ENCODE measurements at places on chromosomes 6 and 20. TPM values are rescaled to one million over a fixed set of nuclear protein-coding genes. Genes with fewer than 3 reads are reported as not detected.

The LY86 gene
- 9.8 TPM for polyA plus RNA-seq

The GPR63 gene
- polyA plus RNA-seq: 0.14 TPM

The PTCHD4 gene
- 0.12 TPM for polyA plus RNA-seq

The TCFL5 gene
- 3.9 TPM for polyA plus RNA-seq

The AURKA gene
- 2.7 TPM for polyA plus RNA-seq

DNA sequence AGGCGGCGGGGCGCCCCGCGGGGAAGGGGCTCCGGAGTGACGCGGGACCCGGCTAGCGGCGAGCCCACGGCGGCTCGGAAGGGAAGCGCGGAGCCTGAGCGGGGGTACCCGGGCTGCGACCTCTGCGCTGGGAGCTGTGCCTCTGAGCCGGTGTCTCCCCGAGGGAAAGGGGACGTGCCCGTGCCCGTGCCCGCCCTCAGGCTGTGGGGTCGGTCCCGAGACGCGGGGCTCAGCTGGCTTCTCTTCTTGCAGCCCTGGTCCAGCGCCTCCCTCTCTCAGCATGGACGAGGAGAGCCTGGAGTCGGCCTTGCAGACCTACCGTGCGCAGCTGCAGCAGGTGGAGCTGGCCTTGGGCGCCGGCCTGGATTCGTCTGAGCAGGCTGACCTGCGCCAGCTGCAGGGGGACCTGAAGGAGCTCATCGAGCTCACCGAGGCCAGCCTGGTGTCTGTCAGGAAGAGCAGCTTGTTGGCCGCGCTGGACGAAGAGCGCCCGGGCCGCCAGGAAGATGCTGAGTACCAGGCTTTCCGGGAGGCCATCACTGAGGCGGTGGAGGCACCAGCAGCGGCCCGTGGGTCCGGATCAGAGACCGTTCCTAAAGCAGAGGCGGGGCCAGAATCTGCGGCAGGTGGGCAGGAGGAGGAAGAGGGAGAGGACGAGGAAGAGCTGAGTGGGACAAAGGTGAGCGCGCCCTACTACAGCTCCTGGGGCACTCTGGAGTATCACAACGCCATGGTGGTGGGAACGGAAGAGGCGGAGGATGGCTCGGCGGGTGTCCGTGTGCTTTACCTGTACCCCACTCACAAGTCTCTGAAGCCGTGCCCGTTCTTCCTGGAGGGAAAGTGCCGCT is 686 bp downstream of the ZGPAT start:
- peak overlapping the region; percentile 73 for H3K4me3 ChIP-seq
- H3K27ac ChIP-seq: peak overlapping the region; percentile 87
- no peaks in the 10 kb centered on the region for H3K27me3 ChIP-seq
- peaks cover 17% of the 10 kb centered on the region for H3K36me3 ChIP-seq

DNA sequence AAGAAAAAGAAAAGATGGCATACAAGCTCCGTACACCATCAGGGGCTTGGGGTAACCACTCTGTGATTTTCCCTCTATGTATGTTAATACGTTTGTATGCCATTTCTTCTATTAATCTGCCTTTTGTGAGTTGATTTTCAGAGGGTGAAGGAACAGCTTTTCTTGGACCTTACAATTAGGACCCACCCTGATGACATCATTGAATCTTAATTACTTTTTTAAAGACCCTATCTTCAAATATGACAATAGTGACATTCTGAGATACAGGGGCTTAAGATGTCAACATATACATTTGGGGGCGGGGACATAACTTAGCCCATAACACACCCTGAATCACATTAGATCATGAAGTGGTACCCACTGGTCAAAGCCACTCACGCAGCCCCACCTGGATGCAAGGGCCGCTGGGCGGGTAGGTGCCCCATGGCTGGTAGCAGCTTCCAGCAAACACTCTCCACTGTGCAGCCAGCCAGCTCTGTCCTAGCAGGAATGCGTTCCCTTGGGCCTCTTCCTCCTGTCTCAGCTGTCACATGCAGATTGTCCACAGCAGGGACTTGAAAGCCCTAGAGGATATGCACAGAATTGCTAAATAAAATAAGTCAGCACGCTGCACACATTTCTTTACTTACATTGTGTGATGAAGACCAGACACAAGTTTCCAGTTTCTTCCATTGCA is 74.5 kb downstream of the FOXF2 start:
- DNase-seq: no peak
- no peaks in the 10 kb centered on the region for H3K27me3 ChIP-seq
- H3K27ac ChIP-seq: no peak overlapping the region
- H3K36me3 ChIP-seq: no peaks in the 10 kb centered on the region
- H3K4me3 ChIP-seq: no peak overlapping the region

GRCh38 chr6:161411265-161411944 is 137.5 kb upstream of the AGPAT4 start:
- no peak overlapping the region for H3K27ac ChIP-seq
- H3K4me1 ChIP-seq: no peaks in the 10 kb centered on the region
- no peaks in the 10 kb centered on the region for H3K36me3 ChIP-seq
- no peaks in the 10 kb centered on the region for H3K27me3 ChIP-seq

DNA sequence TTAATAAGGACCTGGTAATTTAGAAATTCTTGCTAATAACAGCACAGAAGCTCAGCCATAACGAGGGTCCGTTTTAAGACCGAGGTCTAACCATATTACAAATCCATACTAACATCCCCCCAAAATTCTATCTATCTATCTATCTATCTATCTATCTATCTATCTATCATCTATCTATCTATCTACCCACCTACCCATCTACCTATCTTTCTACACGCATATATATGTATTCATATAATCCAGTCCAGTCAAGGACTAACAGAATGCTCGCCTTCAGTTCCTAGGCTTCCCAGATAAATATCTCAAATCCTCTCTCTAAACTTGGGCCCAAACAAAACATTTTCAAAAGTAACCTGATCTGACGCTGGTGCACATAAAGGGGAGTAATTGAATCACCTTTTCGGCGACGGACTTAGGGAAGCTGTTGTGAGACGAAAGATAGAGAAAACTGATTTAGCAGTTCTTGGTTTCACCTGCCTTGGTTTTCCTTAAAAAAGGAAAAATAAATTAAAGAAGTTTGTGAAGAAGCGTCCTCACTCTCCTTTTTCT is 14.5 kb downstream of the HMGN4 start:
- H3K4me3 ChIP-seq: no peak overlapping the region
- H3K27ac ChIP-seq: no peak overlapping the region
- no peak for DNase-seq
- H3K36me3 ChIP-seq: no peaks in the 10 kb centered on the region

GRCh38 chr6:48144021-48144420 is 33.0 kb upstream of the PTCHD4 start:
- H3K27me3 ChIP-seq: no peaks in the 10 kb centered on the region
- H3K36me3 ChIP-seq: no peaks in the 10 kb centered on the region
- DNase-seq: peak; percentile 21

DNA sequence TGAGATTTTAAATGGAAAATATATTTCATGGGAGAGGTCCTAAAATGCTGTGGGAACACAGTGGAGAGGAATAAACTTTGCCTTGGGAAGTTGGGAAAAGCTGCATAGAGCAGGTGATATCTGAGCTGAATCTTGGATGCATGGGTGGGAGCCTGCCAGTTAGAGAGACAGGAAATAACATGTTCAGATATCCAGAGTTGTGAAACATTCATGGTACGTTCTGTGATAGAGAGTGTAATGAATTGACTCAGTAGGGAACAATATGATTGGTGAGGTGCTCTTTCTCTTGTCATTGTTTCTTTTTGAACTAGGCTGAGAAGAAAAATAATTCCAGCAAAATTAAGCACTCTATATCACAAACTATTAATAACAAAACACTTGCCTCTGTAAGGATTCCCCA is 72.8 kb downstream of the RPS12 start:
- H3K4me3 ChIP-seq: no peak overlapping the region
- no peak overlapping the region for H3K27ac ChIP-seq
- no peaks in the 10 kb centered on the region for H3K36me3 ChIP-seq
- H3K4me1 ChIP-seq: no peaks in the 10 kb centered on the region
- H3K27me3 ChIP-seq: no peaks in the 10 kb centered on the region

DNA sequence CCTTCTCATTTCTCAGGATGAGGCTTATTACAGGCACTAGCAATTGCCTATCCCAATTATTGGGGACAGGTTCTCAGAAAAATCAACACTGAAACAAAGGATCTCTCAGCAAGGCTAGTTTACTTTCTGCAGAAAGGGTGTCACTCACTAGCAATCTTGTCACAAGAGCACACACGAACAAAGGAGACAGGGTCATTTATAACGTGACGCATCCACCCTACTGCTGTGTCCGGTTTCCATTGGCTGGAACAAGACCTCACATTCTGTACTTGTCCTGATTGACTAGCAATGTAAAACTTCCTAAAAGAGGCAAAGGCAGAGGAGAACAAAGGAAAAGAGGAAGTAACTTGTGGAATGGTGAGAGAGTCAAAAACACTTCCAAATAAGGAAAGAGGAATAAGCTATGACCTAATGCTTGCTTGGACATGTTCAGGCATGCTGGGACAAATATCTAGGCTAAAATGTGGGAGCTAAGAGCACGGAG is 160.2 kb upstream of the STXBP5 start:
- H3K4me1 ChIP-seq: no peaks in the 10 kb centered on the region
- no peak overlapping the region for H3K4me3 ChIP-seq
- H3K27me3 ChIP-seq: no peaks in the 10 kb centered on the region

DNA sequence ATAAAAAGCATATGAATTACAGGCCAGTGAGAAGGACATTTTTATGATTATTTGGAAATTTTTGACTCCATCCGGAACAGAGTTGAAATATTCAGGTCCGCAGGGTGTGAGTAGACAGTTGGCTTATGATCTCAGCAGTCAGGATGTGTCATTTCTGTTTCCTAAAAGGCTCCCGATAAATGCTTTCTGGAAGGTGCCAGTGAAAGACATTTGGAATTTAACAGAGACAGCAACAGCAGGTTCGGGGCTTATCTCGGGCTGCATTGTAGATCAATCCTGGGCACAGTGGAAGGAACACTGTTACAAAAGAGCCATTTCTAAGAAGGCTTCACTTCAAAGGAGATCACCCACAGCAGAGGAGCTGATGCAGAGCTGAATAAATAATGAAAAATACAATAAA is 934.4 kb downstream of the KIF16B start:
- H3K4me3 ChIP-seq: no peak overlapping the region
- H3K36me3 ChIP-seq: no peaks in the 10 kb centered on the region
- DNase-seq: no peak
- H3K27ac ChIP-seq: no peak overlapping the region
- peaks cover 2% of the 10 kb centered on the region for H3K4me1 ChIP-seq

- DNase-seq: no peak
- H3K27me3 ChIP-seq: no peaks in the 10 kb centered on the region
- H3K27ac ChIP-seq: no peak overlapping the region
- no peaks in the 10 kb centered on the region for H3K36me3 ChIP-seq
- no peak overlapping the region for H3K4me3 ChIP-seq
- H3K4me1 ChIP-seq: no peaks in the 10 kb centered on the region
These were observed 14.9 kb upstream of the CST7 start for GRCh38 chr20:24934101-24934661.

DNA sequence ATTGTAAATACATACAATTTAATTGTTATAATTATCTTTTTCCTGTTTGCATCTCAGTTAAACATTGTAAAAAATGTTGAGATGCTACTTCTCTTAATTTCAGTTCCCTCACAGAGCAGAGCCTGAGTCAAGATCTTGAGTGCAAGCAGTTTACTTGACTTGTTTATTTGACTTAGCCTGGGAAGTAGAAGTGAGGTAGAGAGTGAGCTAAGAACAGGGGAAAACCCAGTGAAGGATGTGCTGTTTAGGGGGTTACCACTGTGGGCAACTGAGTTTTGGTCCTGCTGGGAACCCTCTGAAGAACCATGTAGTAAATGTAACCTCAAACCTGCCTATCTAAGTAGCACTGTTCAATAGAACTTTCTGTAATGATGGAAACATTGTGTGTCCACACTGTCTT is 495.2 kb upstream of the FLRT3 start:
- no peak overlapping the region for H3K4me3 ChIP-seq
- DNase-seq: no peak
- no peaks in the 10 kb centered on the region for H3K4me1 ChIP-seq
- no peaks in the 10 kb centered on the region for H3K27me3 ChIP-seq
- no peak overlapping the region for H3K27ac ChIP-seq

GRCh38 chr20:59406446-59406845 is 106.0 kb downstream of the EDN3 start:
- H3K4me3 ChIP-seq: no peak overlapping the region
- DNase-seq: peak; percentile 64
- no peaks in the 10 kb centered on the region for H3K36me3 ChIP-seq

- no peaks in the 10 kb centered on the region for H3K36me3 ChIP-seq
- DNase-seq: no peak
- no peak overlapping the region for H3K4me3 ChIP-seq
- H3K4me1 ChIP-seq: peaks cover 10% of the 10 kb centered on the region
- H3K27me3 ChIP-seq: no peaks in the 10 kb centered on the region
These were observed 13.1 kb downstream of the PSMB9 start for GRCh38 chr6:32867022-32867477.

- DNase-seq: peak; percentile 25
- H3K36me3 ChIP-seq: no peaks in the 10 kb centered on the region
- no peak overlapping the region for H3K4me3 ChIP-seq
- peak overlapping the region; percentile 44 for H3K27ac ChIP-seq
These were observed 64.3 kb downstream of the ANKS1A start for GRCh38 chr6:34953061-34954025.

DNA sequence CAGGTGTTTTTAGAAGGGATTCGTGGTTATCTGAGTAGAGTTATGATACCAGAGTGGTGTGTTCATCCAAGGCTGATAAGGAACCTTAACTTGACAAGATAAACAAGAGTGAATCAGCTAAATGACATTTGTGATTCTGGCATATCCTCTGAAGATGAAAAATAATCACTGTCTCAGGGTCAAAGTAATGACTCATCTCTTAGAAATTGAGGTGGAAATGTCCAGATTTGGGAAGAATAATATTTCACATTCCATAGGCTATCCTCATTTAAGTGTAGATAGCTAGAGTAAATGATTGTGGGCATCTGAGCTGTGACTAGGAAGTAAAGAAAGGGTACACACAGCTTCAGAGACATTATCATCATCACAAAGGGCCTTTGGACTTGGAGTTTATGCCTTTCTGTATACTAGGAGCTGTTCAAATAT is 255.7 kb downstream of the GJA1 start:
- no peaks in the 10 kb centered on the region for H3K27me3 ChIP-seq
- H3K4me3 ChIP-seq: no peak overlapping the region
- no peaks in the 10 kb centered on the region for H3K4me1 ChIP-seq
- no peak overlapping the region for H3K27ac ChIP-seq
- DNase-seq: no peak
- no peaks in the 10 kb centered on the region for H3K36me3 ChIP-seq

DNA sequence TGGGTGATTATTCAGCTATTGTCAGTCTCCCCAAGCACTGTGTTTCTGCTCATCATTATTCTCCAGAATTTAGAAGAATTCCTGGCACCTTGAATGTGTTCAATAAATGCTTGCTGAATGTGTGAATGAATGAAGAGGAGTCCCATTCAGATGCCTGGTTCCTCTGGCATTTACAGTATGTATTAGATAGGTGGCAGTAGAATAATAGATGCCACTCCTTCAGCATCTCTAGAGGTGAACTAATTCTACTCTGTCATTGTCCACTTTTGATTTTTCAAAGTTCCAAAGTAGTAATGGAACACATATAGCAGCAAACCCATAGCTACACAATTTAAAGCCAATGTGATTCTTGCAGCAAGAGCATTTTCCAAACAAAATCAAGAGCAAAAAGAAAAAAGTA is 118.9 kb upstream of the CEP162 start:
- no peak overlapping the region for H3K27ac ChIP-seq
- no peak for DNase-seq
- no peaks in the 10 kb centered on the region for H3K4me1 ChIP-seq
- H3K4me3 ChIP-seq: no peak overlapping the region
